ENCODE measurements at places on chromosomes 1 and 21. TPM values are rescaled to one million over a fixed set of nuclear protein-coding genes. Genes with fewer than 3 reads are reported as not detected.
A peak's percentile ranks its signal among the peaks of the same experiment; 100 is the strongest.

GRCh38 chr1:109256971-109257681 is 7.8 kb downstream of the CELSR2 start:
- DNase-seq = no peak

DNA sequence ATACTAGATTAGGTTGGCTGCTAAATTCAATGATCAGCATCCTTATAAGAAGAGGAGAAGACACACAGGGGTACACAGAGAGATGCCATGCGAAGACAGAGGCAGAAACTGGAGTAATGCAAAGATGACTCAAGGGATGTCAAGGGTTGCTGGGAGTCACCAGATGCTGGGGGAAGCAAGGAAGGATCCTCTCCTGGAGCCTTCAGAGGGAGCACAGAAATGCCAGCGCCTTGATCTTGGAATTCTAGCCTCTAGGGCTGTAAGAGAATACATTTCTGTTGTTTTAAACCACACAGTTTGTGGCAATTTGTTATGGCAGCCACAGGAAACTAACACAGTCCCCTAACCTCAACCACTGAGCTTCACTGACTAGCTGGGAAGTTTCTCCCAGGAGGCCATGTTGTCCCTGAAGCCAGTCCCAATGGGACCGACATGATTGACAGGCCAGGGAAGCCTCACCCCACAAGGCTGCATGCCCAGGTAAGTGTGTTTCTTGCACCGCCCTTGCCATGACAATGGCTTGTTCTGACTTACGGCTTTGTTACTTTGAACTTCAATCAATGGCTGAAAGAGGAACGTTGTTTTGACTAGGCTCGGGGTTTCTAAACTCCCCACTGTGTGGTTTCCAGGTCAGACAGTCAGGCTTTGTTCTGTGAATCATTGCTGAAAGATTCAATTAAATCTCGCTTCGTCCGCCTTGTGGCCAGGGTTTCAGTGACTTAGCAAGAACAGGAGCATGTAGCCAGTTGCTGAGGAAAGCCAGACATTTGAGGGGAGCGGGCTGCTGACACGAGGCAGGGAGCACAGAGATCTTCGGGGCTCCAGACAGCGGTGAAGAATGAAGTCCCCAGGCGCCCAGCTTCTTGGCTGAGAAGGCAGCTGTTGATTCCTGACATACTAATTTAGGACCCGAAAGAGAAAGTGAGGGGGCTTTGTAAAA is 62.3 kb downstream of the RUNX1 start:
- peak; percentile 26 for DNase-seq

DNA sequence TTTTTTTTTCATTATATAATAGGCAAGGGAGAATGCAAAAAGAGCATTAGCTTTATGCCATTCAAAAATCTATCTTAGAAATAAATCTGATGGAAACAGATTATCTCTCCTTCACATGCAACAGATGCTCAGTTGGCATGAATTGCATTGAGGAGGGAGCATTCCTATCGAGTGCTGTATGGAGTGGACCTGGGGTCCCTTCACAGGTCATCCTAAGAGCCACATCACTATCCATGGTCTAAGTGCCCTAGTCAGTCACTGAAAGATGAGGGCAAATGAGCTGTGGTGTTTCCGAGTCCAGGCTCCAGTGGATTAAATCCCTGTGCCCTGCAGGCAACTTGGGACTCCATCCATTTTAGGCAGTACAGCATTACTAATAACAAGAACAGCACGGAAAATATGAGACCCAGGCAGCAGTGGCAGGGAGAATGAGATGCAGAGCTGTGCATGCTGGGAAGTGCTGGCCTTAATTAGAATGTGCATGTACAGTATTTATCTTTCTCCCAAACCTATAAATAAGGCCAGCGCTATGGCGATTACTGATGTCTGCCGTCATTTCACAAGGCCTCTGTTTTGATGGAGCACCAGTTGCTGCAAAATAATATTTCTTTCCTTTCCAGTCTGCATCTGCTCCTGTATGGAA is 512.3 kb upstream of the PLXNA2 start:
- DNase-seq = no peak

DNA sequence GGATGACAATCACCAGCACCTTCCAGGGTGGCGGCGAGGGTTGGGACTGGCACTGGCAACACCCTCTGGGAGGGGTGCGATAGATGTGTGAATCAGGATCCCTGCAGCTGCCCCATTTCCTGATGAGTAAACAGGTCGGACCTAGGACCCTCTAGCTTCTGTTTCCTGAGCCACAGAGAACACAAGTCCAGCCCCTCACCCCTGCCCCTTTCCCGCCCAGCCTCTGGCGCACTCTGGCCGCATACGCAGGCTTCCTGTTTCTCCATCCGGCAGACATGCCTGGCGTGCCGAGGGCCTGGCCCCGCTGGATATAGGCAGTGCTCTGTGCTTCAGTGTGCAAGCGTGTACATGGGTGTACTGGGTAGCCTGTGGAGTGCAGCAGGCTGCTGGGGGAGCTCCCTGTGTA is 4.6 kb downstream of the PEAR1 start:
- DNase-seq = peak; percentile 85

GRCh38 chr1:8763888-8764287 is 53.6 kb downstream of the RERE start:
- DNase-seq = no peak

DNA sequence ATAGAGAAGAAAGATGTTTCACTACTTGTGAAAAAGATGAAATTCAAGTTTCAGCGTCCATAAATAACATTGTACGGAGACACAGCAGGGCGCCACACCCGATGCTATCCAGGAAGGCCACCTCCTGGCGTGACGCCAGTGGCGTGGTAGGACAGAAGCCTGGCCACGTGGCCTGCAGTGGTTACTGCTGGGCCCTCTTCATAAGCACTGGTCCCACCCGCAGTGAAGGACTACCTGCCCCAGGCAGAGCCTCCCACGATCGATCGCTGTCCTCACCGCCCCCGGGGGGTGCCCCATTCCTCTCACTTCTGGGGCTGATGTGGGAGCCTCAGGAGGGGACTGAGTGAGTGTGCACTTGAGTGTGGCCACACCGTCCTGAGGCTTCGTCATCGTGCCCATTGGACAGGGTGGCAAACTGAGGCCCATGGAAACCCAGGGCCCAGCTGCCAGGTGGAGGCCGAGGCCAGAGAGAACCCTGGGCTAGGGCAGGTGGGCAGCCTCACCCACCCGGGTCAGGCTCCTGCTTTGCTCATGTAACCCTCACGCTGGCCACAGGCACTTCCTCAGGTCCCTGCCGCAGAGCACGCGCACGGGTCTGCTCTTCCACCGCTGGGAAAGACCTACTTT is 11.7 kb upstream of the HES5 start:
- DNase-seq = peak; percentile 90

- DNase-seq = peak; percentile 69
Observed at GRCh38 chr1:247357052-247357780, 25.5 kb upstream of the ZNF496 start.

DNA sequence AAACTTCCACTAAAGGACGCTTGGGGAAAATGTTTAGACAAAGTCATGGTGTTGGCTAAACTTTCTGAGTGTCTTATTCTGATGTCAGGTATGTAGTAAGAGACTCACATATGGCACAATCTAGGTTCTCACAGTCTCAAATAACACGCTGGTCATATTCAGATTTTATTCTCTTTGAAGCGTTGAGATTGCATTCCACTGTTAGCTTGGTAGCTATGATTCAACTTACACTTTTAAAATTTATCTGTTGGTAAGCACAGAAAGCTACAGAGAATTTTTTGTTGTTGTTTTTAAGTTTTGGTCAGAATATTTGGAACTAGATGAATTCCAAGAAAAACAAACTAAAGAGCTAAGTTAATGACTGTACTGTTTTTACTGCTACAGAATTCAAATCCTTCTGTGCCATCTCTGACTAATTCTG is 126.7 kb downstream of the PRRX1 start:
- DNase-seq = no peak

DNA sequence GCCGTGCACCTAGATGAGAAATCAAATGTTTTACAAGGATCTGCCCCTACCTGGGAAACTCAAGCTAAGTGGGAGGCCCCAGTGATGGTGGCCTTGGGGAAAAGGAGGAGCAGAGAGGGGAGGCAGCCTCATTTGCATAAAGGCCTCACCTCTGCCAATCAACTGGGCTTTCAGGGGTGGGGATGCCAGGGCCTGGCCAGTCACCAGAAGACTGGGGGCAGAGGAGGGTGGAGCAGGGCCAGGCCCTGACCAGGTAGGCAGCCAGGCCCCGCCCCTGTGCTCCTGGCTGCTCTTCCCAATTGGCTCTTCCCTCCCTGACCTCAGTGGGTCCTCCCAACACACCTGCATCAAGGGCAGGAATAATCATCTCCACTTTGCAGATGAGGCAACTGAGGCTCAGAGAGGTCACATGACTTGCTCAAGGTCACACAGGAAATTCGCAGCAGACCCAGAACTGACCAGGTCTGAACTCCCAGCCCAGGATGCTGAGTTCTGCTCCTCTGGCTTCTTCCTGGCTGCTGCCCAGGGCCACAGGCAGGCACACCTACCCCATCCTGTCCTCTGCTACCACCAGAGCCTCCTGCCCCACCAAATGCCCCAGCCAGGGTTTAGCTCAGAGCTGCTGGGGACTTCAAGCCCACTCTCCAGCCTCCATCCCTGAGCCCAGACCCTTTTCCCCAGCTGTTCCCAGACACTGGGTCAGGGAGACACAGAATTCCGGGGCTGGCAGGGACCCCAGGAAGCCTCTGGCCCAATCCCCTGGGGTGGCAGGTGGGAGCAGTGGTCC is 677.9 kb downstream of the MATN1 start:
- no peak for DNase-seq

- DNase-seq = no peak
Observed at GRCh38 chr1:33660244-33660643, 187.8 kb downstream of the ZSCAN20 start.

CYP4B1 gene
- 4.6 TPM for total RNA-seq

PRDM2 gene
- 37.2 TPM for total RNA-seq
